A549 (cell line): ENCODE measurements at places on chromosomes 5 and 9.

GRCh38 chr5:137605411-137605810, 106.3 kb upstream of the SPOCK1 start:
- DNase-seq, result no peak

DNA sequence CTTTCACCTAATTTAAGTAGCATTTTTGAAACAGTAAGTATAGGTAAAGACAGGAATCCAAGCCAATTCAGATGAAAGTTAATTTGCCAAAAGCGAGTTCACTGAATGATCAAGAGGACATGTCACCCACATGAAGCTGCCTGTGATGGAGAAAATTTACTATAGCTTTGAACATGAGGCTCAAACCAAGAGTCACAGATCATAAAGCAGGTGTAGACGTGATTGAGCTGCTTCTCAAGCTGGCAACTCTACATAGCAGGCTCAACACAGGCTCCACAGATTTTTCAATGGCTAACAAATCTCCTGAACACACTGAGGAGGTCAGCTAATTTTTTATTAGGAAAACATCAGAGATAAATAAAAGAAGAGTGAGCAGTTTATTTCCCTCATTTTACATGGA, 173.7 kb downstream of the FAM114A2 start:
- DNase-seq, result no peak

DNA sequence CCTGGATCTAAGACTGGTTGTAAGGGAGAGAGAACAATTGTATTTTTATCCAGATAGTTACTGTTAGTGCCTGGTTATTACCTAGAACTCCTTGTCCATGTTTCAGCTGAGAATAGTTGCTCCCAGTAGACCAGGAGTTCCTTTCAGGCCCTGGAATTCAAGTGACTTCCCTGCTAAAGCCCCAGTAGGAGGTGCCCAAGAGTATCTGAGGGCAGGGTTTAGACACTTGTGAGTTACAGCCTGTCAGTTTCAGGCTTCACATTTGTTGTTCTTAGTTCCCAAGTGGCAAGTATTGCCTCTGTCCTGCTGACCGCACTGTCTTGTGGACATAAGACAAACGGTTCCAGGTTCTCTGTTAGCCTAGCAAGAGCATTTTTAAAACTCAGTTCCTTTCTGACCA, 743.9 kb upstream of the SEMA6A start:
- DNase-seq, result no peak

GRCh38 chr9:124489222-124489621, 18.0 kb downstream of the NR5A1 start:
- no peak for DNase-seq

- no peak for DNase-seq
Measured at GRCh38 chr5:147560718-147561331, 51.0 kb upstream of the DPYSL3 start.
